ENCODE measurements at places on chromosomes 2 and 18.

DNA sequence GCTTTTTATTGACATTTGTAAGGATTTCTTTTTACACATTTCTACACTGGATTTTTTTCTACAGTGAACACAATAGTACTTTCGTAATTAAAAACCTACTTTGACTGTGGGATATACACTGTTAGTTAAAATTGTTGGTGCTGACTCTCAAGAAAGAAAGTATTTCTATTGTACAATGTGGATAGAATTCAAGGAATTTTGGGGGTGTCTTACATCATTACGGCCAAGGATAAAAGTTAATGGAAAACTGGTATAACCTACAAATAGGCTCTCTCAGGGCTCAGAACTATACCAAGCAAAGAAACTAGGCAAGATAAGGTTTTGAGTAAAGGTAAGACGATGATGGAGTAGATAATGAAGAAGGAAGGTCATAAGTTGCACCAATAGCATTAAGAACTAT lies 198.4 kb upstream of the PARD3B start:
- no peak for DNase-seq

GRCh38 chr18:49862656-49863385 lies 49.5 kb upstream of the ACAA2 start:
- no peak for DNase-seq

GRCh38 chr2:73070643-73071359 lies 711 bp downstream of the SFXN5 start:
- no peak for DNase-seq

DNA sequence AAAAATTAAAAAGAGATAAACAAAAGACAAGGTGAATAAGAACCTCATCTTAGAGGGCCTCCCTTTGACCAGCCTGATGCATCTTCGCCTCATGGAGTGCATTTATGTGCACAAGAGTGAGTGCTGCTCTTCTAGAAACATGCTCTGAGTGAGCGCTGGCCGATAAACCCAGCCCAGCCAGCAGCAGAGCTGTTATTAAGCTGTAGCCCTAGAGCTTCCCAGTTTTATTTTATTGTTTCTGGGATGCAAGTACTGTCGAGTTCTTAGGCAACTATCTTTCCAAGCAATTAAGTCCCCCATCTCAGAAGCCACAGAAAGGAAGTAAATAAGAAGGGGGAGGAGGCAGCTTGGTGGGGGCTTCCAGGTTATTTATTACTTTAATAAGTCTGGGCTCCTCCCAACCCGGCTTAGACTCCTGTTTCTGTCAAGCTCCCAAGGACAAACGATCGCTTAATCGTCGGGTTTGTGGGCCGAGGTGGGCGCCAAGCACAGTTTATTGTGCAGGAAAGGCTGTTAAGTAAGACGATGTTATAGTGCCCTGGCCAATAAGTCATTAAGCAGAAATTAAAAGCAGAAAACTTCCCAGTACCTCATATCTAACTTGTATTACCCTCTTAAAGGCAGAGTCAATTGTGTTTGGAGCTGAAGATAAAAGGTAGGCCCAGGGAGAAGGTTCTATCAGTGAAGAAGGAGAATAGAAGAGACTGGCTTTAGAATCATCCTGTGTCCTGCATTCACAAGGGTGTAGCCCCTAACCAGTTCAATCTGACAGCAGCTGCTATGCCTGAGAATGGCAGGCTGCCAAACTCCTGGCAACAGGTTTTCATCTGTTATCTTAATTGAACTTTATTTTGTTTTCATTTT lies 176.3 kb downstream of the PIK3C3 start:
- no peak for DNase-seq

GRCh38 chr18:23740105-23740830 lies 51.0 kb downstream of the LAMA3 start:
- DNase-seq, result no peak
